Esophagus mucosa (tissue), 1 donor: ENCODE measurements at places on chromosomes 6 and 20.

DNA sequence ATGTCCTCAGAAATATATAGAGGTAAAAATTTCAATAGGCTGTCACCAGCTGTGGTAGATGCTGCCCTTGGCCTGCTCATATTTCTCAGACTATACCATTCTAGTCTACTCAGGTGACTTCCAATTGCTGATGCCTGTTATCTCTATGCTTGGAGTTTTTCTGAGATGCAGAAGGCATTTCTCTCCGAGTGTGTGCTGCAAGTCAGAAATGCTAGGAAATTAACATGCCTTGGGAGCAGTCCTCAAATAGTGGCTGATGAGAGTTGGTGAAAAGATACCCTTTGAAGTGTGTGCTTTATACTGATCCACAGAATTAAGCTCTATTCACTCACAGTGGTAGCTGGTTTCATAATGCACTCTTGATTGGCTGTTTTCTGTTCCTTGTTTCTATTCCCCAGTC is 43.2 kb upstream of the PKIB start:
- ATAC-seq: no peak

- ATAC-seq: no peak
Measured at GRCh38 chr6:141677598-141678211, 455.0 kb upstream of the GJE1 start.

DNA sequence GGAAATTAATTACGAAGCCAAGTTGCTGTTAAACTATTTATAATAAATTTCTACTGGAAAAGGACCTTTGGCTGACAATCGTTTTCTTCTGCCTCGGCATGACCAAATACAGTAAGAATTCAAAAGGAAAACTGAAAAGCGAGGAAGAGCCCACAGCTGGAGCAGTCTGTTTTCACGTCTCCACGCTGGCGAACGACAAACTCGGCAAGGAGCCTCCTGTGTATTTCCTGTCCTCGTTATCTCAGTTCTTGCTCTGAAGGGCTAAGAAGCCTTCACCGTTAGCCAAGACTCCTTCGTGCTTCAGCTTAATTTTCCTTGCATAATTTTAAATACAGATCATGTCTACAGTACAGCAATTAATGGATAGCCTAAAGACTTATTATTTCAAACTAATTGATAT is 214.3 kb upstream of the PLCB4 start:
- no peak for ATAC-seq

- ATAC-seq: peak; percentile 24
Measured at GRCh38 chr6:40807484-40807883, 220.3 kb upstream of the LRFN2 start.

- ATAC-seq: no peak
Measured at GRCh38 chr6:127026247-127026646, 92.2 kb upstream of the RSPO3 start.

DNA sequence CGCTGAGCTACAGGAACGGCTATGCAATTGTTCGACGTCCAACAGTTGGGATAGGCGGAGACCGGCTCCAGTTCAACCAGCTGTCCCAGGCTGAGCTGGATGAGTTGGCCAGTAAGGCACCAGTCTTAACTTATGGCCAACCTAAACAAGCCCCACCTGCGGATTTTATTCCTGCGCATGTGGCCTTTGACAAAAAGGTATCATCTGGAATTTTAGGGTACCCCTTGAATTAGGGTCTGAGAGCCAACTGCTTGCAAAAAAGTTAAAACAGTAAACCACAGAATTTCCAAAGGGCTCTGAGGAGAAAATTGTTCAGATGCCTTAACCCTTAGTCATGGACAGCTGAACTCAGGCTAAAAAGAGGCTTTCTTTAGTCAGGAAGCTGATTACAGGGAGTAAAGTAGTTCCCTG is 3.8 kb downstream of the EFHC1 start:
- ATAC-seq: no peak

DNA sequence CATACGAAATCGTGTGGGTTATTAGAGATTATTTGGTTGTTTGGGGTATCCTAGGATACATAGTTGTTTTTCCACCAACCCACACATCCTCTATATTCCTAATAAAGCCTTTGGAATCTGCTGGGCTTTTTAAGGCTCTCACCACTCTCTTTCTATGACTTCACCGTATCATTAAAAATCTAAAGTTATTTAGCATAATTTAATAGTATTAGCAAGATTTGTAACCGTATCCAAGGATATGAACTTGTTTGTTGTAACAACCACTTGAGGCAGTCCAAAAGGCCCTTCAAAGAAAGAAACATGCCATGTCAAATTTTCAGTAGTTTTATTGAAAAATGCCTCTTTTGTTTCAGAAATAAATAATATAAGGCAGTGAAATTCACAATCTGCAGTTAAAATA is 121.8 kb downstream of the COL12A1 start:
- ATAC-seq: no peak

GRCh38 chr6:122829456-122829855 is 40.4 kb downstream of the SMPDL3A start:
- ATAC-seq: no peak

GRCh38 chr20:38170826-38171674 is 6.0 kb upstream of the TGM2 start:
- no peak for ATAC-seq

- no peak for ATAC-seq
Measured at GRCh38 chr6:37382994-37383765, 29.4 kb downstream of the RNF8 start.
